A549 treated with CpdA at 1 μM for 4 hours (cell line): ENCODE measurements at places on chromosomes 7 and 10. TPM values are rescaled to one million over a fixed set of nuclear protein-coding genes. Genes with fewer than 3 reads are reported as not detected.

ELMO1 gene
- total RNA-seq: 1.4 to 2.5 TPM (median 2.0 TPM) in 5 replicates

PSD gene
- total RNA-seq: 0.24 to 0.91 TPM (median 0.30 TPM) in 5 replicates

NKX2-3 gene
- total RNA-seq: 0.08 TPM in 1 of 5 replicates, not detected in the others

CCL26 gene
- 7.6 to 14.5 TPM (median 8.5 TPM) in 5 replicates for total RNA-seq

MUC12 gene
- total RNA-seq: 15.7 to 22.4 TPM (median 18.7 TPM) in 5 replicates

HIPK2 gene
- 15.3 to 24.0 TPM (median 18.7 TPM) in 5 replicates for total RNA-seq

TFEC gene
- total RNA-seq: 0.01 to 0.10 TPM in 2 of 5 replicates, not detected in the others

TMEM196 gene
- total RNA-seq: not detected in 5 replicates

ADGRA1 gene
- 0.02 to 0.05 TPM in 2 of 5 replicates, not detected in the others for total RNA-seq

LDB3 gene
- 0.02 to 0.13 TPM (median 0.06 TPM) in 3 of 5 replicates, not detected in the others for total RNA-seq

MSS51 gene
- total RNA-seq: 0.40 to 0.58 TPM (median 0.48 TPM) in 5 replicates

MMP21 gene
- 0.13 TPM in 1 of 5 replicates, not detected in the others for total RNA-seq

KIF11 gene
- total RNA-seq: 32.8 to 48.0 TPM (median 35.5 TPM) in 5 replicates

ECHDC3 gene
- total RNA-seq: 7.3 to 10.9 TPM (median 8.5 TPM) in 5 replicates

ZNF248 gene
- total RNA-seq: 3.9 to 4.7 TPM (median 4.3 TPM) in 5 replicates

CFAP70 gene
- total RNA-seq: 0.14 to 0.28 TPM (median 0.21 TPM) in 5 replicates

OR13A1 gene
- not detected in 5 replicates for total RNA-seq

CTAGE8 gene
- 0.03 to 0.08 TPM in 2 of 5 replicates, not detected in the others for total RNA-seq

NPC1L1 gene
- total RNA-seq: 0.05 to 0.13 TPM (median 0.06 TPM) in 4 of 5 replicates, not detected in the other

ATOH7 gene
- 0.17 to 0.48 TPM (median 0.31 TPM) in 5 replicates for total RNA-seq

NPFFR1 gene
- not detected in 5 replicates for total RNA-seq
